ENCODE measurements at places on chromosomes 16 and 17.

DNA sequence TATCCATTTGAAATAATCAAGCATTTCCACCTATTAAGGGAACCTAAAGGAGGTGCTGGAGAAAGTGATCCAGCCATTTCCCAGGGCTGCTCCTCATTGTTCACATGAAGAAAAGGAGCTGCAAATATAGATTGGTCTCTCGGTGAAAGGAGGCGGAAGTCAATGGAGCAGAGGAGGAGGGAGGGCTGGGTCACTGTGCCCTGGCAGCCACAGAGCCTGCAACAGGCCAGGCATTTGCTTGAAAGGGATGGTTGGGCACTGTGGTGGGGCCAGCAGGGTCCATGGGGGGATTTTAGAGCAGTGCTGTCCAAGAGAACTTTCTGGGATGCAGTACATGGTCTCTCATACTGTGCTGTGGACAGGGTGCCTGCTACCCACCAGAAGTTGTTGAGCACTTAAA lies 173.2 kb downstream of the CYLD start:
- DNase-seq, result no peak

DNA sequence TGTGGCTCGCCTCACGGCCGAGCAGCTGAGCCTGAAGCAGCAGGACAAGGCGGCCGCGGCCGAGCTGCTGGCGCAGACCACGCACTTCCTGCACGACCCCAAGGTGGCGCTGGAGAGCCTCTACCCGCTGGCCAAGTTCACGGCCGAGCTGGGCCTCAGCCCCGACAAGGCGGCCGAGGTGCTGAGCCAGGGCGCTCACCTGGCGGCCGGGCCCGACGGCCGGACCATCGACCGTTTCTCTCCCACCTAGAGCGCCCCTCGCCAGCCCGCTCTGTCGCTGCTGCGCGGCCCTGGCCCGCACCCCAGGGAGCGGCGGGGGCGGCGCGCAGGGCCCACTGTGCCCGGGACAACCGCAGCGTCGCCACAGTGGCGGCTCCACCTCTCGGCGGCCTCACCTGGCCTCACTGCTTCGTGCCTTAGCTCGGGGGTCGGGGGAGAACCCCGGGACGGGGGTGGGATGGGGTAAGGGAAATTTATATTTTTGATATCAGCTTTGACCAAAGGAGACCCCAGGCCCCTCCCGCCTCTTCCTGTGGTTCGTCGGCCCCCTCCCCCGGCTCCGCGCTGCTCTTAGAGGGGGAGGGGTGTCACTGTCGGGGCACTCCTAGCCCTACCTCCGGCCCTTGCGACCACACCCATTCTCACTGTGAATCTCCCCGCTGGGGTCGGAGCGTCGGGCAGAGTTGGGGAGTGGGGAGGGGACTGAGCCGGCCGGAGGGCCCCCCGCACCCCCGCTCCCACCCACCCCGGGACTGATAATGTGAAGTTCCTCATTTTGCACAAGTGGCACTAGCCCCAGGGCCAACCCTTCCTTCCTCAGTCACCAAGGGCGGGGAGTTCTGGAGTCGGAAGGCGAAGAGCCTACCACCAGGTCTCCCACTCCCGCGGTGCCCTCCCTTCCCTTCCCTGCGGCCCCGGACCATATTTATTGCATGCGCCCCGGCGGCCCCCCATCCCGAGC lies 4.0 kb downstream of the HIC1 start:
- peak; percentile 76 for DNase-seq

DNA sequence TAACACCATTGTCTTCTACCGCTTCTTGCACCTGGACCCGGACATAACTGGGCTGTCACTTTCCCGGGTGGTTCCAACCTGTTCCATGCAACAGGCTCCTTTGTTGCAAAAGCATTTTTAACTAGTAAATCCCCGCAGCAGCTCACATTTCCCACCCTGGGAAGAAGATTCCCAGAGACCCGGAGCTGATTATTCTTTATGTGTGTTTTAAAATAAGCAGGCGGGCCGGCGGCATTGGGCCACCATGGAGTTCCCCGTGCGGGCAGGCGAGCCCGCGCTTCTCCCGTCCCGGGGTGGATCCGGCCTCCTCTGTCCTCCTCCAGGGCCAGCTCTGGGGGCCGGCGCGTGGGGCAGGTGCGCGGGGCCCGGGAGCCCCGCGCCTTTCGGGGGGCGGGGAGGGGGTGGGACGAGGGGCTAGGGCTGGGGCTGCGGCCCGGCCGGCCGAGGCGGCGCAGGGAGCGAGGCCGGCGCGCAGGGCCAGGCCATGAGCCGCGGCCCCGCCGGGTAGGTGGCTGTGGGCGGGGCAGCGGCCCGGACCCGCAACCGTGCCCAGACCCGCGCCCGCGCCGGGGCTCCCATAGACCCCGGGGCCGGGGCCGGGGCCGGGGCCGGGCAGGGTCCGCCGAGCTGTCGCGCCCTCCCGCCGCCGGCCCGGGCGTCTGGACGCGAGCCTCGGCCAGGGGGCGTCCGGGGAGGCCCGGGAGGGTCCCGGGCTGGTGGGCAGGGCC lies 1.7 kb downstream of the CRAMP1 start:
- DNase-seq, result peak; percentile 21

GRCh38 chr16:65414284-65414984 lies 292.6 kb upstream of the CDH11 start:
- no peak for DNase-seq
